ENCODE measurements at places on chromosomes 4 and X. TPM values are rescaled to one million over a fixed set of nuclear protein-coding genes. Genes with fewer than 3 reads are reported as not detected.

GRCh38 chrX:106581856-106582255, 29.9 kb upstream of the RADX start:
- DNase-seq: no peak

DNA sequence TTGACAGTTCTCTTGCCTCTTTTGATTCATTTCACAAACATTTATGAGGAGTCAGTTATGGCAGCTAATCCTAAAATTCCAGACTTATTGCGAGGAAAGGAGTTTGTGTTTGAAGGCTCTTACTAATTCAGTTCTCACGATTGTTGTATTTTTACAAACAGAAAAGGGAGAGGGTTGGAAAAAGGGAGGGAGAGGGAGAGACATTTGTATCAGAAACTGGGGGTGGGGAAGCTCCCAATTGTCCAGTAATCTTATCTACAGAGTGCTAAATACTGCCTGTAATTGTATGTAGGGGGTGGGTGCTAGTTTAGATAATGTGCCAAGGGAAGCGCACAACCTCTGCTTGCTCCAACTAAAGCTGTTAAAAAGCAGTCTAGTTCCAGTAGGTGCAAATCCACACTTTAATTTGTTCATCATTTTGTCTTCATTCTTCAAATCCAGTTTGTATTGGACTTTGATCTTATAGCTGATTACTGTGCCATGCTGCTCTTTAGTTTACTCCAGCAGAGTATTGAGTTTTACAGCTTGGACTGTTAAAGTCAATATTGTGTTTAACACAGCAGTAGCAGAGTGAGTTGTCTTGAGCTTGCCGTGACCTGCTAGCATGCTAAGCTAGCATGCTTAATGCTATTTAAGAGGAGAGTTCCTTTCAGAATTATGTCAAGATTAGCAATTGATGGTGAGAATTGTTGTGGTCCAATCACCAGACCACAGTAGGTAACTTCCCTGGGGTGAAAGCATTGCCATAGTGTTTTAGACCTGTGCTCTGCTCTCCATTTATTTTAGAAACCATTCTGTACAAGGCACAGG, 13.9 kb downstream of the FNIP2 start:
- DNase-seq: no peak

- DNase-seq: no peak
Measured at GRCh38 chr4:73597594-73597993, 22.6 kb downstream of the RASSF6 start.

DNA sequence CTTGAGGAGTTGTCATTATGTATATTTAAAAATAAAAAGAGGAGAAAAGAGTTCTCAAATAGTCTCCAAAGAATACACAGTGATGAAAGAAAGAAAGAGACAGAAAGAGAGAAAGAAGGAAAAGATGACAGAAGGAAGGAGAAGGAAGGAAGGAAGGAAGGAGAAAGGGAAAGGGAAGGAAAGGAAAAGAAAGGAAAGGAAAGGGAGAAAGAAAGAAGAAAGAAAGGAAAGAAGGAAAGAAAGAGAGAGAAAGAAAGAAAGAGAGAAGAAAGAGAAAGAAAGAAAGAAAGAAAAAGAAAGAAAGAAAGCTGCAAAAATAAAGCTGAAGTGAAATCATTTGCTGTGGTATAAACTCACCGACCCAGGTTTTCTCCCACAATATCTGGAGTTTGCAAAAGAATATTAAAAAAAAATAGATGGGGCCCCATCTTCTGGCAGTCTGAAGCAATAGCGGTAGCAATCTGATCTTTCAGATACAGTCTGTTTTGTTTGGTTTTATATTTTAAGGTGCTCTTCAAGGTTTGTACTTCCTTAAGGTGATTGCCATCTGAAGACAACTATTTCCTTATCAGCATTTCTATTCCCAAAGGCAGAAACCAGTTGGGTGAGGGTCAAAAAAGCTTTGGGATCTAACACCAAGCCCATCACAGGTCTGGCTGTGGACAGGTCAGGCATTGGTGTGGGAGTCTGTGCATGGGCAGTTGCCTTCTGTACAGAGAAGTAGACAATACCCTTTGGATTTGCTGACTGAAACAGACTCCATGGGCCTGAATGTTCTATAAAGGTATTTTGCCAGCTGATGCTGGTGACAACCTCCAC, 160.4 kb downstream of the CPEB2 start:
- peak; percentile 72 for DNase-seq

DNA sequence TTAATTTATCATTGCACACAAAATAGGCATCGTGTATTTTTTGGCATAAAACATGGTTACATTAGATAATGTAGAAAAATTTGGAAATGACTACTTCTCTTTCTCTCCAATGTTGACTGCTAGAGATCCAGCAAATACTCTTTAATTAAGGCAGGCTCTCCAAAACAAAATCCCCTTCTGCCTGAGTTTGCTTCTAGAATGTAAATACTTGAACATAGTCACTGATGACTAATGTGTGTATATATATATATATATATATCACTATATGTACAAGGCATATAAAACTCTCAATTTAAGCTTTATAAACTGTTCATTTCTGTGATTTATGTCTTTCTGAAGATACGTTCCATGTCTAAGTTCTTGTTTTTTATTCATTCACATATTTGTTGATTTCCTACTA, 67.2 kb upstream of the CAMK2D start:
- DNase-seq: no peak

DNA sequence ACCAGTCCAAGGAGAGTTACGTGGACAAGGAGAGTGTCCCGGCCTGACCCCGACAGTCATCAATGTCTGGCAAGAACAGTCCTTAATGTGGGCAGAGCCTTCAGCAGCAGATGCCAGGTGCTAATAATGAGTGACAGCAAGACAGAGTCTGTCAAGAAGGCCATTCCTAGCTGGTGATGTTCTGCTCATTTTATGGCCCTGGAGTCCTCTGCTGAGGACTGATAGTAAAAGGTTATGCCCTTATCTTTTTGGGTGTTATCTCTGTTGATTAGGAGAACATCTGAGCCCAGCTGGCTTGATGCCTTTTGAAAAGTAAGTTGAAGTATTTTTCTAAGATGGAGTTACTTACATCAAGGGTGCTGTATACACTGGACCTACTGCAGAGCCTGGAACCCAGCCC, 67.3 kb downstream of the SLC34A2 start:
- no peak for DNase-seq

DNA sequence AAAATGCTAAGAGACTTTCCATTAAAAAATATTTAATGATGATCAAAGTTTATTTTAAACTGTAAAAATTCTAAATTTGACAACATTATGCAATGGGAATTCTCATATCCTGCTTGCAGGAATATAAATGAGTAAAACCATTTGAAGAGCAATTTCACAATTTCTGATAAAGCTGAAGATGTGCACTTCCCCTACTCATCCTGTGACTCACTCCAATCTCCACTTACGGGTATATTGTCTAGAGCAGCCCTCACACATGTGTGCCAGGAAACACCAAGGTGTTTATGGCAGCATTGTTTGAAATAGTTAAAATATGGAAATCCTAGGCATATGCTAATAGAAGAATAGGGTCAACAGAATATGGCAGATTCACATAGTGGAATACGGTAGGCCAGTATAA, 158.4 kb downstream of the PDHA2 start:
- no peak for DNase-seq

DNA sequence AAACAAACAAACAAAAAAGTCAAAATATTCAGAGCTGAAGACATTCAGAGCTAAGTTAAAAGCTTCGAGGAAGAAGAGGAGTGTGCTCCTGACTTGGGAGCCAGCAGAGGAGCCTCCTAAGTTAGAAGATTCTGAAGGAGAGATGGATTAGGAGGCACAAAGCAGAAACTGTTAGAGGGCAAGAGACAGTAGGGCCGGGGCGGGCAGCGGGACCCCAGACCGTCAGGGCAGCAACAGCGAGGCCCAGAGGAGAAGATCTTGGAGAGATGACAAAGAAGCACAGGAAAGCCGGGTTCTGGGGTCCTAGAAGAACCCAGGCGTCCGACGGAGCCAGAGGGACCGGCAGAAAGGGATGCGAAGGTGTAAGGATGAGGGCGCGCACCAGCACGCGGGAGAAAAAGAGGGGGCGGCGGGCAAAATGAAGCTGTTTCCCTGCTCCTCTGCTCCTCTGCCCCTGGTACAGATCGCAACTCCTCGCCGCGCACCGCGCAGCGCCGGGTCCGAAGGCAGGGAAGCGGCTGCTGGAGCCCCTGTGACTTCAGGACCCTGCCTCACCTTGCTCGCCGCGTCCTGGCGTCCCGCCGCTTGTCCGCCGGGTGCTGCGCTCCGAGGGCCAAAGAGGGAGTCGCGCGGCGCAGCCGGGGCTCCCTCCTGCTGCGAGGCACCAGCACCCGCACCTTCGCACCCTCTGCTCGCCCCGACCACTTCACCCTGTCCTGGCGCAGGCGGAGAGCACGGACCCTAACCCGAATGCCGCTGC, 477 bp downstream of the KLHL13 start:
- DNase-seq: no peak

- DNase-seq: no peak
Measured at GRCh38 chrX:154399527-154400368, 1.6 kb downstream of the RPL10 start.

EREG gene
- 165 TPM for total RNA-seq

SLC25A4 gene
- 1.9 TPM for total RNA-seq

TENM3 gene
- not detected for total RNA-seq

GUCY1B1 gene
- 29.6 TPM for total RNA-seq

ARX gene
- not detected for total RNA-seq

ABCG2 gene
- total RNA-seq: 1.1 TPM
